ENCODE measurements at places on chromosomes 2 and 18.

- no peak for DNase-seq
Observed at GRCh38 chr18:7459851-7460770, 107.0 kb upstream of the PTPRM start.

GRCh38 chr2:151902829-151903228 is 74.6 kb upstream of the ARL5A start:
- no peak for DNase-seq

GRCh38 chr2:109157563-109158105 is 28.6 kb downstream of the SH3RF3 start:
- no peak for DNase-seq

DNA sequence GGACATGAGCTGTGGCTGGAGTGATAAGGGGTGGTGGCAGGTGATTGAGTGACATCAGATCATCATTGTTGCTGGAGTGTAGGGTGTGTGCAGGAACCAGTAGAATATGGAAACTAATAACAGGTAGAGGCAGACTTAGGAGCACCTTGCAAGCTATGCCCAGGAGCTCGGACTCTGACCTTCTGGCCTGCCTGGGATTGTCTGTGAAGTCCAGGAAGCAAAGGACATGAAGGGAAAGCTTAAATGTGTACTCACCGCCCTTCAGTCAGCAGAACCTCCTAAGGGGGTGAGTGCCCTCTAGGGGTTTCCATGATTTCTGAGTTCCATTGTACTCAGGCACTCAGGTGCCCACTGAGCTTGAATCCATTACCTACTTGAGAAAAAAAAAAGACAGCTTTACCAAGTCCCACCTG is 104.2 kb downstream of the CRIM1 start:
- DNase-seq, result no peak

- DNase-seq, result no peak
Observed at GRCh38 chr2:65388596-65389390, 43.6 kb downstream of the SPRED2 start.

GRCh38 chr2:222318026-222318711 is 19.4 kb upstream of the PAX3 start:
- DNase-seq, result no peak

GRCh38 chr2:159633219-159633618 is 16.9 kb upstream of the BAZ2B start:
- DNase-seq, result no peak

GRCh38 chr2:172228177-172228808 is 125.6 kb upstream of the DLX2 start:
- no peak for DNase-seq

DNA sequence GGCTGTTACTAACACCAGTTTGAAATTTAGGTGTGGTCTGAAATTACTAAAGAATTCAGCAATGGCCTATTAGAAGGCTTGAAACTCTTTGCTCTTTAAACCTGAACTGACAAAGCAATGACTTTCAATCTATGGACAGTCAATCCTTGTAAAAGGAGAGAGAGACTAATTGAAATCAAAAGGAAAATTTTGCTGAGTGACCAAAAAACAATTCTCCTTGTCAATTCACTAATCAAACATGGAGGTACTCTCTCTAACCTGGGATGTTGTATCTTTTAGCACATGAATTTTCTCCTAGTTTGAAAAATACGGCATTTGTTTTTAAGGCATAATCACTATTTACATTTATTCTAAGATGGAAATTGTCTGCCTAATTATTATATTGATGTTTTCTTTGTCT is 49.6 kb upstream of the ATIC start:
- DNase-seq, result no peak

DNA sequence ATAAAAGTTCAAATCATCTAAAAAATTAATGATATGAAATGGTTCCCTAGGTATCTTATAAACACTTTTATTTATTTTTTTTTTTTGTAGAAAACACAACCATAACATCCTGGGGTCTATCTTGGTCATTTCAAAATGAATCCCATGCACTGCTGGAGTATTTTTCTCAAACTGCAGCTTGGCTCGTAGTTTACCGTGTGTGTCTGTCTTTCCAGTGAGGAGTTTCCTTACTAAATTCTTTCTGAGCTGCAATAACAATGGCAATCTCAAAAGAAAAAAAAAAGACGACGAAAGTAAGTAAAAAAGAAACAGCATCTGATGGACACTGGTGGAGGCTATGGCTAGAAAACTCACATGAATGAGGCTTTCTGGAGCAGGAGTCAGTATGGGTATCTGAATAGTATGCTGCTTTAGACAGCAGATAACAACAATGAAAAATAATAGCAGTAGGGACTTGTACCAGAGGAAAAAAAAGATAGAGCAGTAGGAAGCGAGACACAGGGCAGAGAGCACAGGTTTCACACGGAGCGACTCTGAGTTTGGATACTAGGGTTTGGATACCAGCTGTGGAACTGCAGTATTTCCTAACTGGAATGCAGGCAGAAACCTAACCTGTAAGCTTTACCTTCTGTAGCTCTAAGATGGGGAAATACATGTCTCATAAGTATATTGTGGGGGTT is 43.5 kb downstream of the CALCRL start:
- no peak for DNase-seq

DNA sequence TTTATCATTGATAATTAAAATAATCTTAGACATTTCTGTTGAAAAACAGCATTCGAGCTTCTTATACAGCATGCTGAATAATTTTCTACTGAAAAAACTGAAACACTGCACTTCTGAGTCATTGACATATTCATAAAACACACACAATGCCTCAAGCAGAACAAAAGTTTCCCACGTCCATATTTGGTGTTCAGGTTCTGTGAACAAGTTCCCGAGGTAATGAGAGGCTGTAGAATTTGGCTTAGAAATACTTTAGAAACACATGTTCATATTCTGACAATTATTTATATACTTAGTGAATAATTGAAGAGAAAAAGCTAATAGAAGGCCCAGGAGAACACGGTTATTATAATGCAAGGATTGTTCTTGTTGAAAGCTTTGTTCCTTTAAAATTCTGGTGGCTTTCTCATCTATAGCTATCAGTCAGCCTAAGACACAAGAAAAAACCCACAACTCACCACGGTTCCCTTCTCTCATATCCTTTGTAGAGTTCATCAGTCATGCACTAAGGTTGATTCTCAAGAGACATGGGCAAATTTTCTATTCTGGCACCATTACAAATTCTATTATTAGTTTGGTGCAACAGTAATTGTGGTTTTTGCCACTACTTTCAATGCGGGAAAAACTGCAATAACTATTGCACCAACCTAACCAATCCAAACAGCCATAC is 194.4 kb downstream of the TMX3 start:
- no peak for DNase-seq

GRCh38 chr2:230202430-230203109 is 17.2 kb downstream of the SP110 start:
- no peak for DNase-seq

DNA sequence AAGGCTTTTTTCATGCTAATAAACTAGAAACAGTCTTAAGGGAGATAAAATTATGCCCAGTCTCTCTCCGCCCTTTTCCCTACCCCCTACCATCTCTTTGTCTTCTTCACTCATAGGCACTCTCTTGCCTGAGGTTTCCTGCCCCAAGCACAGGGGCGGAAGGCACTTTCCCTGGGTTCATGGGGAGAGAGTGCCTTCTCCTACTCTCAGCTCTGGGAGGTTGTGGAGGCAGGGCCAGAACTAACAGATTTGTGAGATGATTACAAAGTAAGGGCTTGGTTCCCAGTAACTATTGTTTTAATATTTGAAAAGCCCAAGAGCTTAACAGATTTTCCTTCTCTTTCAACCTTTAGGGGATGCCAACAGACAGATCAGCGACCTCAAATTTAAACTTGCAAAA is 26.1 kb upstream of the RBM44 start:
- DNase-seq, result no peak

GRCh38 chr18:35467624-35468016 is 30.1 kb downstream of the INO80C start:
- peak; percentile 32 for DNase-seq

DNA sequence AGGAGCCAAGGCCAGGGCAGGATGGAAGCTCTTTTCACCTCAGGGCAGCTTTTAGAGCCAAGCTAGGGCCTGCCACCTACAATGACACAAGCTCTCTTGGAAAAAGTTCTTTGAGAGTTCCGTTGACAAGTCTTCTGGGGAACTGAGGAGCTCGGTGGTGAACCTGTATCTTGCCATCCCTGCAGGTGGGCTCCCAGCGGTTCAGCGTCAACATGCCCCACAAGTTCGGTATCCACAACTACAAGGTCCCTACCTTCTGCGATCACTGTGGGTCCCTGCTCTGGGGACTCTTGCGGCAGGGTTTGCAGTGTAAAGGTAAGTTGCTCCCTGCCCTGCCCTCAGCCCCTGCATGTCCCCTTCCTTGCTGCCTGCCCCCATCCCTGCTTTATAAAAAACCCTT is 312.8 kb upstream of the EPAS1 start:
- no peak for DNase-seq

DNA sequence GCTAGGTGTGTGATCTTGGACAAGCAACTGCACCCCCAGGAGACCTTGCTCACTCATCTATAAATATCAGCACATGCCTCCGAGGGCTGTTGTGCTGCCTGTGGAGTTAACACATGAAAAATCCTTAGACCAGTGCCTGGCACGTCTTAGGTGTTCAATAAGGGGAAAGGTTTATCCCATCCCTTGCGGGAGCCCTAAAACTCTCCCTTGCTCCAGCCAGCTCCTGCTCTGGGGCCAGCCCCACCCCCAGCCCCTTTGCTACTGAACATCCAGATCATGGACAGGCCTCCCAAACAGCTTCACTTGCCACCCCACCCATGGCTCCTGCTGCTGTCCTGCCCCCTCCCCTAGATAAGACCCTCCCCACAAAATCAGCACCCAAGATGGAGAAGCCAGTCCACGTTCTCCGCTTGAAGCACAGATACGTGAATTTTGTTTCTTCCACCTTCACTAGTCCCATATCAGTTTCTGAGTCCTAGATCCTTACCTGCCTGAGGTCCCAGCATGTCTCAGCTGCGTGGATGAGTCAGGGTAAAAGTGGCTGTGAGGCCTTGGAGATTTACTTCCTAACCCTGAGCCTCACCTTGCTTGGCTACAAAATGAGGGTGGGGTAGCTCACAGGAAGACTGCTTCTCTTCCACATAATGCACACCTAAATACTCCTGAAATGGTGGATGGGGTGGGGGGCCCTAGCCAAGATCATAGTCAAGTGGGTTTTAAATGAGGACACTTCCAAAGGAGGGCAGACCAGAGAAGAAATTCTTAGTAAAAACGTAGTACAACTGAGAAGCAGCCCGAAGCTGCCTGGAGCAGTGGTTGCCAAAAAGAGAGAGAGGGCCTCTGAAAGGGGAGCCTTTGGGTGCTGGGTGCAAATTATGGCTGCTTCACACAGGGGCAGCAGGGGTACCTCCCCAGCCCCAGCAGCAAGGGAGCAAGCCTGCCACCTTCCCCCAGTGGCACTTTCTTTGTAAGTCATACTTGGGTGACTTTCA is 40.4 kb downstream of the C1QL2 start:
- no peak for DNase-seq

DNA sequence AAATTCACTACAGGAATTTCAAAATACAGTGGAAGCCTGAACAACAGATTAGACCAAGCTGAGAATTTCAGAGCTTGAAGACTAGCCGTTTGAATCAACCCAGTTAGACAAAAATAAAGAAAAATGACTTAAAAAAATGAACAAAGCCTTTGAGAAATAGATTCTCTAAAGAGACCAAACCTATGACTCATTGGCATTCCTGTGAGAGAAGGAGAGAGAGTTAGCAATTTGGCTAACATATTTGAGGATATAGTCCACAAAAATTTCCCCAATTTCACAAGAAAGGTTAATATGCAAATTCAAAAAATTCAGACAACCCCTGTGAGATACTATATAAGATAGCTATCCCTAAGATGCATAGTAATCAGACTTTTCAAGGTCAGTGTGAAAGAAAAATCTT is 78.0 kb downstream of the MYO3B start:
- no peak for DNase-seq

DNA sequence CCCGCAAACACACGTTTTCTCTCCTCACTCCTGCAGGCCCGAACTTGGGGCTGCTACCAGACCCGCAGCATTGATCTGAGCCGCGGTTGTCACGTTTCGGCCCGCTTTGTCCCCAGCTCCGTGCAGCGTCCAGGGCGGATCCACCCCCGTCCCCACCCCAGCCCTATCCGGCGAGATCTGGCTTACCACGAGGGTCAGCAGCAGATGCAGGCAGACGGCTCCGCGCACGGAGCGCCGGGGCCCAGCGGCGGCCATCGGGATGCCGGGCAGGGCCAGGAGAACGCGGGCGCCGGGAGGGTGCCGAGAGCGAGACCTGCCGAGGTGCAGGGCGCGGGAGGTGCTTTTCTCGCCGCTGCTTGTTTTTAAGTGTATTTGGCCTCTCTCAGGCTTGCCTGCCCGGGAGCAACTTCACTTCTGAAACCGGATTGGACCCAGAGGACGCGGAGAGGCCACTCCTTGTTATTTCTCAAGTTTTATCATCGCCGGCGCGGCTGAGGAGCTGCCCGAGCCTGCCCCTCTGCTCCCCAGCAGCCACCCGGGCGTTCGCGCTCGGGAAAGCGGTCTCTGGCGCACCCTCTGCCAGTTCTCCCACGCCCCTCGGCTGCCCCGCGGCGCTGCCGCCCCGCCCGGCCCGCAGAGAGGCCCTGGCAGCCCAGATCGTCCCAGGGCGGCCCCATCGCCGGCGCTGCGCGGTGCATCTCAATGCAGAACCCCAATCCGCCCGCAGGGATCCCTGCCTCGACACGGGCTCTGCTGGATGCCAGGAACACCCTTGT is at the start of gene DSC3:
Gene DSC3, minus strand, starts transcription at position 337 of the 776 bp plus-strand sequence. Its CDS starts 82 bp downstream, at position 255.
- DNase-seq, result no peak

- DNase-seq, result no peak
Observed at GRCh38 chr2:121155502-121156056, 129.4 kb downstream of the TFCP2L1 start.

GRCh38 chr2:95374451-95374920 is 28.0 kb upstream of the FAHD2A start:
- no peak for DNase-seq

DNA sequence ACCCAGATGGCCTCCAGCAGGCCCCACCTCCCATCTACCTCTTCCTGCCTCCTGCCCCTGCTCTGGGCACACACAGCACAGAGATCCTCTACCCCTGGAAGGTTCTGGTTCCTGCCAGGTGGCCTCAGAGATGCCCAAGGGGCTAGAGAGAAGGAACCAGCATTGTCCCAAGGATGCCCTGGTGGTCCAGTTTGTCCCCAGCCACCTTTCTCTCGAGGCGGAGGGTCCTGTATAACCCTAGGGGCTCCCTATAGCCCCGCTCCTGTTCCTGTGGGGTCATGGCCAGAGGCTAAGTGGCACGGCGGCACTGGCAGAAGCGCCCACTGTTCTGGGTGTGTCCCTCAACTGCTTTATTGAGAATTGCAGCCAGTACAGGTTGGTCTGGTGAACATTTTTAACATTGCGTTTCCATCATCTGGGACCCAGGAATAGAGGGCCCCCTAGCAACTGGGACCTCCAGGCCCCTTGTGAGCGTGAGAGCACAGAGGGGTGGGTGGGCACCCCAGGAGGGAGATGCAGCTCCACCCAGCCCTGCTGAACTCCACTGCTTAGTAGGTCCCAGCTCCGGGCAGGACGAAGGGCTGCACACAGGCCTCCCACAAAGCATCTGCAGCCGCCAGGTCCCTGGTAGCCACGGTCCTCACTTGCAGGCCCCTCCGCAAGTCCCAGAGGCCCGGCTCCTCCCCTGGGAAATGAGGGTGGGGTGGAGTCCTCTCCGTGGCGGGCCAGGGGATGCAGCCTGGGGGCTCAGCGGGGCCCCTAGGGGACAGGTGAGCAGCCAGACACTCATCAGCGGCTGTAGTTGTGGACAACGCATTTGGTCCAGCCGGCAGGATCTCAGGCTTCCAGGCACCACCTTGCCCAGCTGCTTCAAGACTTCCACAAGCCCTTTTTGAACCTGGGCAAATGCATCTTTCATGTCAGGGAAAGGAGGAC is 33.1 kb downstream of the GPC1 start:
- no peak for DNase-seq

- DNase-seq, result no peak
Observed at GRCh38 chr2:161046876-161047275, 113.4 kb upstream of the TANK start.

All from GM18507 (cell line).